Hematopoietic multipotent progenitor cell (in vitro differentiated cells): ENCODE measurements at places on chromosomes 13 and 19.

DNA sequence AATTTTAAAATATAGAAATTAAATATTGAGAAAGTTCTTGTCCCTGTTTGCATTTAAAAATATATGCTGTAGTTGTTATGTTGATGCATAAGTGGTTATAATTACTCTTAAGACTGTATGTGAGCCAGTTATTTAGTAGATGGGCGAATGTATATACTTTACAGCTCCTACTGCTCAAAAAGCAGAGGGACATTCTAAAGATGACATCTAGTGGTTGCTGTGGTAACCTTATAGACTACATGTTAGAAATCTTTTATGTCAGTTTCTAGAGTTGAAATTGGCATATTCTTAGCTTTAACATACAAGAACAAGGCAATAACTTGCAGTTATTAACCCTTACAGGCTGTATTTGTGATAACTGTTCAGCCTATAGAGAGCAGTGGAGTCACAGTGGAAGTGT, 160.5 kb downstream of the OLFM4 start:
- DNase-seq, result no peak

GRCh38 chr19:23366437-23366836, 28.8 kb downstream of the ZNF91 start:
- no peak for DNase-seq

DNA sequence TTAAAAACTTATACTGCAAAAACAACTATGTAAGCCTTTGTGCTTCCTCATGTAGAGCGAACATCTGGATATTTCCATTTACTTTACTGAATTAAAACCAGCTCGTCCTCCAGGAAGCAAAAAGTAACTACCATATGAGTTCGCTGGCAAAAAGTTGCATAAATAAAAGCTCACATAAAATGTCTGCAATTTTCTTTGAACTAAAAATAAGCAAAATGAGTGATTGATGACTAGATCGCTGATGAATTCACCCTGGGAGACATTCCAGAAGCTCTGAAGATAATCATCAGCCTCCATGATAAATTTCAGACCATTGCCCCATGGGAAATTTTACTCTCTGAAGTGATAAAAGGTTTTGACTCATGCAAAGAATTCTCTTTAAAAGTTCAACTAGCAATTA, 67.3 kb upstream of the SACS start:
- no peak for DNase-seq

GRCh38 chr13:73704587-73704986, 429.6 kb downstream of the KLF12 start:
- no peak for DNase-seq

- no peak for DNase-seq
These were observed 20.3 kb upstream of the TMTC4 start for GRCh38 chr13:100694722-100695508.

- no peak for DNase-seq
These were observed 19.4 kb downstream of the PLVAP start for GRCh38 chr19:17357724-17358123.

- no peak for DNase-seq
These were observed 374.5 kb upstream of the NBEA start for GRCh38 chr13:34567597-34567996.

DNA sequence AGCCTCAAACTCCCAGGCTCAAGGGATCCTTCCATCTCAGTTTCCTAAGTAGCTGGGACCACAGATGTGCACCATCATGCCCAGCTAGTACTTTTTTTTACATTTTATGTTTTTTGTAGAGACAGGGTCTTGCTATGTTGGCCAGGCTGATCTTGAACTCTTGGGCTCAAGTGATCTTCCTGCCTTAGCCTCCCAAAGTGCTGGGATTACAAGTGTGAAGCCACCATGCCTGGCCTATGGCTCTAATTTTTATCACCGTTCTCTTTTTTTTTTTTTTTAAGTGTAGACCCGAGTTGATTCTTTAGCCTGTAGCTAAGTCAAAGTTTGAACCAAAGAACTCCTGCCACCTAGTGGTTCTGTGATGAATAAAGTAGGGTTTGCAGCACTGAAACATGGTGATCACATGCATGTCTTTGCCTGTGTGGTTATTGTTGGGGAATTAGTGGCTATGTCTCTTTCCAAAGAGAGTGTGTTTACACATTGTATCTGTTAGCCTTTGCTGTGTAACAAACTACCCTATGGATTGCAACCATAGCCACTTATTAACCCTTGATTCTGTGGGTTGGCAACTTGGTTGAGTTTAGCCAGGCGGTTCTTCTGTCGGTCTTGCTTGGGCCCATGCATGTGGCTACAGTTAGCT, 11.6 kb downstream of the NFILZ start:
- DNase-seq, result no peak

GRCh38 chr19:50668879-50669278, 19.6 kb downstream of the C19orf81 start:
- DNase-seq, result no peak

DNA sequence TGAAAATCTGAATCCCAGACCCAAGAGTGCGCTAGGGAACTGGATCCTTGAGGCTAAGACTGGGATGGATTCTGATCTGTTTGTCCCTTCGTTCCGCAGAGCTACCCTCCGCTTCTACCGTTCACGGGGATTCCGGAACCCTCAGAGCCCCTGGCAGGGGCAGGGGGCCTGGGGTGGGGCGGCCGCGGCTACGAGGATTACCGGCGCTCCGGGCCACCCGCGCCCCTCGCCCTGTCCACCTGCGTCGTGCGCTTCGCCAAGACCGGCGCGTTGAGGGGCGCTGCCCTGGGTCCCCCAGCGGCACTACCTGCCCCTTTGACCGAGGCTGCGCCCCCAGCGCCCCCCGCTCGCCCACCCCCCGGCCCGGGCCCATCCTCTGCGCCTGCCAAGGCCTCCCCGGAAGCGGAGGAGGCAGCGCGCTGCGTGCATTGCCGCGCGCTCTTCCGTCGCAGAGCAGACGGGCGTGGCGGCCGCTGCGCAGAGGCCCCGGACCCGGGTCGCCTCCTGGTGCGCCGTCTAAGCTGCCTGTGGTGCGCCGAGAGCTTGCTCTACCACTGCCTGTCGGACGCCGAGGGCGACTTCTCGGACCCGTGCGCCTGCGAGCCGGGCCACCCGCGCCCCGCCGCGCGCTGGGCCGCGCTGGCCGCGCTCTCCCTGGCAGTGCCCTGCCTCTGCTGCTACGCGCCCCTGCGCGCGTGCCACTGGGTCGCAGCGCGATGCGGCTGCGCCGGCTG, 7.1 kb downstream of the SPRED3 start:
- no peak for DNase-seq
